ENCODE measurements at places on chromosomes 16 and 17.

- no peak for DNase-seq
These were observed 340.7 kb downstream of the CDH13 start for GRCh38 chr16:82967424-82967823.

DNA sequence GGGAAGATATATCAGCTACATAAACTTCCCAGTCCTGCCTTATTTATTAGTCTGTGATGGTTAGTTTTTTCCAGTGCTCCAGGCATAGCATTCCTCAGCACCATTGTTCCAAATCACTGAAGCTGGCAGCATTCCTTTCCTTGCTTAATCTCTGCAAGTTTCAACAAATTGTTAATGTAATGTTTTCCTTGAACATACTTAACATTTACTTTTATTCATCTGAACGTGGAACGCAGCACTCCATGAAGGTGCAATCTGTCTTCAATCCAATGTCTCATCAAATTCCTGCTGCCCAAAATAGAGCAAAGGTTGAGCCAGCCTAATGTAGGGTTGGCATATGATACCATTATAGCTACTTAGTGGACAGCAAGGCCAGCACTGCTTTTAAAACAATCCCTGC lies 441.1 kb upstream of the RBFOX1 start:
- DNase-seq: no peak

GRCh38 chr17:70355185-70355584 lies 185.9 kb downstream of the KCNJ2 start:
- no peak for DNase-seq

DNA sequence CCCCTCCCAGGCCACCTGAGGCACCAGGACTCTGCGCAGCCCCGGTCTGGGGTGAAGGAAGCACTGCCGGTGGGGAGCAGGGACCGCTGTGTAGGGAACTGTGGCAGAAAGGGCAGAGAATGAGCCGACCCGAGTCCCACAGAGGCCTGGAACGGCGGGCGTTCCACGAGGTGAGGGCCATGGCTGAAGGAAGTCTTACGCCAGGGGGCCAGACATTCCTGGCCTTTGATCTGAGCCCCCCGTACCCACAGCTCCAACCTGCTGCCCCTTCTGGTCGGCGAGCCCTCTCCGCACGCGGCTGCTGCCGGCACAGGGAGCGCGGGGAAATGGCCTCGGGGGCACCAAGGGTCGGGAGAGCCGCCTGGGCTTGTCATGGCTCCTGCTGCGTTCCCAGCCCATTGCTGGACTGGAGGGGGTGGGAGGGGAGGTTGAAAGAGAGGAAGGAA lies 1.4 kb upstream of the WNT3 start:
- no peak for DNase-seq

- DNase-seq: no peak
These were observed 21.2 kb downstream of the ARHGAP17 start for GRCh38 chr16:24993722-24994686.

- DNase-seq: no peak
These were observed 17.0 kb downstream of the N4BP1 start for GRCh38 chr16:48592839-48593429.

GRCh38 chr16:5965321-5965720 lies 867.7 kb upstream of the EEF2KMT start:
- no peak for DNase-seq

DNA sequence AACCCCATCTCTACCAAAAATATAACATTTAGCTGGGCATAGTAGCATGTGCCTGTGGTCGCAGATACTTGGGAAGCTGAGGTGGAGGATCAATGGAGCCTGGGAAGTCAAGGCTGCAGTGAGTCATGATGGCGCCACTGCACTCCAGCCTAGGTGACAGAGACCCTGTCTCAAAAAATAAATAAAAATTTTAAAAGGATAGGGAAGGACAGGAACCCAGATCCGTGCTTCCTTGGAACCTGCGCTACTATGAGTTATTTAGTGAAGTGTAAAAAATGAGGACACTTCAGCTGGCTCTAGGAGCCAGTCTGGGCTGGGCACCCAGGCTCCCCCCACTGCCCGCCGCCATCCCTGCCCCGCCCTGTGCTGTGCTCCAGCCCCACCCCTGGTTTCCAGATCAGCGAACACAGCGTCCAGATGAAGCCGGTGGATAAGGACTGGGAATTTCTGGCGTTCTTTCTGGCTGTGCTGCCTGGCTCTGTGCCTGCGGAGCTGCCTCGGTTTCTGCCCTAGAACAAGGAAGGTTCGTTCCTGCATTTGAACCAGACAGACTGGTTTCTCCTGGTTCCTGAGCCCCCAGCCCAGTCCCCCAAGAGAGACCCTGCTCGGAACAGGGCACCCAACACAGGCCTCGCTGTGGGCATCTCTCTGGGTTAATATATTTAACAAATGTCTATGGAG lies 18.5 kb downstream of the PLLP start:
- no peak for DNase-seq

GRCh38 chr17:4556996-4557395 lies 1.8 kb upstream of the MYBBP1A start:
- no peak for DNase-seq

DNA sequence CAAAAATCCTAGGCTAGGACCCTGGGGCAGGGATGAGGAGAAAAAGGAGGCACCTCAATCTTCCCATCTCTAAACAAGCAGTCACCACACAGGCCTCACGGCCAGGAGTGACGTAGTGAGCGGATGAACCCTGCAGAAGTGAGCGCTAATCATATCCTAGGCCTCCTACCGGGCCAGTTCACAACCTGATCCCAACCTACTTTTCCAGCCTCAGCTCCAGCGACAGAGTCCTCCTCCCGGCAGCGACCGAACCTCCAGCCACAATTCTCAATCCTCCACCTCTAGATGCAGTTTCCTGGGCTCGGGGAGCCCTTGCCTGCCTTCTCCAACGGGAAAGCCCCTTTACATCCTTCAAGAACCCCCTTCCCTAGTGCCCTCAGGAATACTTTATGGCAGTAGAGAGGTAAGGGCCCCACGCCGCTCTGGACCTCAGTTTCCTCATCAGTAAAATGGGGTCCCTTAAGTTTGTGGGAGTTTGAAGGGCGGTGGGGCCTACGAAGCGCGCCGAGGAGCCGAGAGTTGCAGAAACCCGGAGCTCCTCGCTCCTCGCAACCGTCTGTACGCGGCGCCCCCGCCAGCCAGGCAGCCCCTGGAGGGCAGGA lies 1.4 kb downstream of the ZNF668 start:
- peak; percentile 31 for DNase-seq

DNA sequence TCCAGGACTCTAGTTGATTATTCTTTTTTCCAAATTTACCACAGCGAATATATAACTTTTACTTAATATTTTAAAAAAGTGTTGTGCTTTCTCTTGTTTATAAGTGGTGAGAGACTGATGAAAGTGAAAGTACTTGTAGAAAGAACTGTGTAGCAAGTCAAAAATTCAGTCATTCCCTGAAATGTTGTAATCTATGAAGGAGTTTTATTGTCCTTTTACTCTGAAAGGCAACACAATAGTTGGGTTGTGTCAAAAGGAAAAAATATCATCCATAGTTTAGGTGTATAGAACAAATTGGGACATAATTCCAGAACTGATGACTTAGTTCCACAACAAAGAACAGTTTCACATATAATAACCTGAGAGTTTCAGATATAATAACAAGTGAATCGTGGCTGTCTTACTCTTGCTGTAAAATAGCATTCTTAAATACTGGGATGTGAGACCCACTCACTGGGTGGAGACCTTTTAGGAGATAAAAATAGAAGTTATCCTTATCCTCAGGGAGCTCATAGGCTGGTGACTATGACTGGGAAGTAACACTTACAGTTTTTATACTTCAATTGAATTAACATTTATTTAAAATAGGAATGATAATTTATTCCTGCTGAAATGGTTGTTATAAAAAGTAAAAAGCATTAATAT lies 20.6 kb downstream of the CYB5B start:
- DNase-seq: no peak

DNA sequence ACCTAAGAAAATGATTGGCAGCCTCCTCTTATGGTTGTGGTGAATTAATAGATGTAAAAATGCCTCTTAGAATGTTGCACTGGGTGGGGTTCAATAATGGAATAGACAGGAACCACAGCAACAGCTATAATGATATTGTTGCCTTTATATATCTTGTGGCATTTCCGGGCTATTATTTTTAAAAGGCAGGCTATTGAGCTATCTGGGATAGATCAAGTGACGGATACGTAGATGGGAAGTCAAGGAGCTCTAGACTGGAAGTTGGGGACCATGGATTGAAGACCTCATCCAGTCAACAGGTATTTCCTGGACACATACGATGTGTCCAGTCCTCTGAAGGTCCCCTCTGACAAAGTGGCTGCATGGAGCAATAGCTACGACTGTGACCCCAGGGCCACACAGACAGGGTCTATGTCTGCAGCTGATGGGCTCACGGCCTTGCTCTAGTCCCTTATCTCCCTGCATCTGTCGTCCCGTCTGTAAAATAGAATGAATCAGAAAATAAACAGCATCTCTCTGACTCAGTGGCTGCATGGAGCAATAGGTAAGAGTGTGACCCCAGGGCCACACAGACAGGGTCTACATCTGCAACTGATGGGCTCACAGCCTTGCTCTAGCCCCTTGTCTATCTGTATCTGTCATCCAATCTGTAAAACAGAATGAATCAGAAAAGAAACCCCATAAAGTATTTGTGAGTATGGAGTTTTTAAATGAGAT lies 117.7 kb upstream of the FOXF1 start:
- no peak for DNase-seq

GRCh38 chr16:9042964-9043680 lies 48.3 kb upstream of the HAPSTR1 start:
- no peak for DNase-seq

DNA sequence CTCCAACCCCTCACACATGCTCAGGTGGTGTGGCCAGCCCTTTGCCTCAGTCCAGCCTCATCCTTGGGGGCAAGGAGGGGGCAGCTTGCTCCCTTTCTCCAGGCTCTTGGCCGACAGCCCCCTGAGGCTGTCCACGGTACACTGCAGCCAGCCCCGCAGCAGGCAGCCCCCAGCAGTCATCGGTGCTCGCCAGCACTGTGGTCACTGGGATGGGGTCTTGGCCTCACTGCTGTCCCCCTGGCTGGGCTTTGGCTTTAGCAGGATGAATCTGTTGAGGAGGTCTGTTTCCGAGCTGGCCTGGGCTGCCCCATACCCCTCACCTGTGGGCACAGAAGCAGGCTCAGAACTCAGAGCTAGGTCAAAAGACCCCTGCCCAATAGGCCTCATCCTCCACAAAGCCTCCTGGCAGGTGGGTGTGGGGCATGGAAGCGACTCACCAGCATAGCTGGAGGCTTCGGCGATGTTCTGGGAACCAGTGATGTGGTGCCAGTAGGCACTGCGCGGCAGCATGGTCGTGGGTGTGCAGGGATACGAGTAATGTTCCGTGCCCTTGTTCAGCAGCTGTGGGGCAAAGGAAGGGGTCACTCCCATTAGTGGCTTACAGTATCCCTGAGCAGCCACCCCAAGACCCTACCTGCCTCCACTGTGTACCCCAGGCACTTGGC lies 10.8 kb downstream of the POLR2C start:
- DNase-seq: no peak

DNA sequence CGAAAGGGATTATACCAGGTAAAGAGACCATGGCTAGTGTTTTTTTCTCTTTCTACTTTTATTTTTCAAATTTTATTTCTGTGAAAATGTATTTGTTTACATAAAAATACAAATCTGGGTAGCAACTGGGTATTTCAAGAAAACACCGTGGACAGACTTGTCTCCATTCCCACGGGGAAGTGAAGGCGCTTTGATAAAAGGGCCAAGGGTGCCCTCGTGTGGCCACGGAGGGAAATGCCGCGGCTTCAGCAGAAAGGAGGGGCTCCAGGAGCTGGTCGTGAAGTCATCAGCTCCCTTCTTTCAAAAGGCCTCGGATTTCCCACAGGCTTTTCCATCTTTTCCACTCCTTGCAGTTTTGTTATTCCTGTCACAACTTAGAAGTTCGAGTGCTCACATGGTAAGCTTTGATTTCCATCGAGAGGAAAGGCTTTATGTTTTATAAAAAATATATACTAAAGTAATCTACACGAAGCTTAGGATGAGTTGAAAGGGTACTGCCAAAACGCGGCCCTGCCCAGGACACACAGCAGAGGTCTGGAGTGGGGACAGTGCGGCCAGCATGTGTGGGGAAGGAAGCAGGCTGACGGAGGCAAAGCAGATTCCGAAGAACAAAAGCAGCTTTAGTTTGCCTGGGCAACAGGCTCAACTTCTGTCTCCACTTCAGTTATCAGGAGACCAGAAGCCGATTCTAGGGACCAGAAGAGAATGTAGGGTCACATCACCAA lies 15.3 kb upstream of the MNT start:
- no peak for DNase-seq

DNA sequence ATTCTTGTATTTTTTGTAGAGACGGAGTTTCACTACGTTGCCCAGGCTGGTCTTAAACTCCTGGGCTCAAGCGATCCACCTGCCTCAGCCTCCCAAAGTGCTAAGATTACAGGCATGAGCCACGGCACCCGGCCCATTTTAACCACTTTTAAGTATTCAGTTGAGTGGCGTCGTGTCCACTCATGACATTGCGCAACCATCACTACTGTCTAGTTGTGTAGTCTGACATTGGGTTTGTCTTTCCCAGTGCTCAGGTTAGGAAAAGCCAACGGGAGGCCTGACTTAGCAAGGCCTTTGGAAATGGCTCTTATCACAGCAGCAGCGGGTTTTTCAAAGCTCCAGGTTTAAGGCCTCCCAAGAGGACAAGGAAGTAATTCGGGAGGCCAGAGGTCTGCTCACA lies 58.7 kb downstream of the LITAF start:
- DNase-seq: no peak

DNA sequence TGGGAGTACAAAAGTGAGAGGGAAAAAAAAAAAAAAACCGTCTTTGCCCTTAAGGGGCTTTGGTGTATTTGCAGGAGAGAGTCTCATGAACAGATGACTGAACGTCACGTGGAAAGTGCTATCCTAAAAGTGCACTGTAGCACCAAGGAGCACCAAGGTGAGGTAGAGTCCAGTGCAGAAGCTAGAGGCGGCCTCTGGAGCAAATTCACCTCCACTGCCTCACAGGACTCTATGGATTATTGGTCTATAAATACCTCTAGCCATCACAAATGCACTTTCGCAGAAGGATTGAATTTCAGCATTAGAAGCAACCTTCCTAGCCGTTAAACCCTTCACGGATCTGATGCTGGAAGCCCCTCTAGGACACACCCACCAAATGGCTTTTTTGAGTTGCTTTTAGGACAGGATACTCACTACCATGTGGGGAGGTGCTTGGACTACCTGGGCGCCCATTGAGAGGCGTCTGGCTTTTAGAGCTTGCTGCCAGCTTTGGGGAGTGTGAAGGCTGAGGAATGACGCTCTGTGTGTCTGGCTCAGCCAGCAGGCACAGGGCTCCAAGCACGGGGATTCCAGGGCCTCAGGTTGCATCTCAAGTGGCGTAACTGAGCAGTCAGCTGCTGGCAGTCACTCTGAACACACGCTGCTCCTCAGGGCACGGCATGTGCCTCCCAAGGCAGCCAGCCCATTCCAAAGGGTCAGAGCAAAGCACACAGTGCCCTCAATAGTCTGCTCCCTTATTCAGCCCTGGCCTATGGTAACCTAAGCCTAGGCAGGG lies 52.7 kb downstream of the CDRT4 start:
- DNase-seq: no peak

DNA sequence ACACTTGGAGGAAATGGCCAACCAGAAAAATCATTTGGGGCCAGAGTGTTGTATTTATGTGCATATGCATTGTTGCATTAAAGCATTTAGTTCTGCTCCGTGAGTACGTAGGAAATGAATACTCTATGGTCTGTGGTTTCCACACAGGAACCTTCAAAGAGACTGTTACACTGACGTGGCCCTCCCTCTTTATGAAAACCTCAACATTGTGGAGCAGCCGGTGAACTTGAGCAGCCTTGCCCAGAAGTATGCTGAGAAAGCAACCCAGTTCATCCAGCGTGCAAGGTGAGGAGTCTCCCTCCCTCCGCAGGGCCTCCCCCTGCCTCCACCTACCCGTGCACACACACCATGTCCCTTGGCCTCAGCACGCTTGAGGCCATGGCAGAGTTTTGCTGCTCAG lies 65.2 kb downstream of the ARSG start:
- DNase-seq: no peak

All from DMS 273 treated with DMSO at 0.1 percent for 48 hours (cell line).